ENCODE measurements at places on chromosomes 6 and 20.

- DNase-seq = no peak
Measured at GRCh38 chr20:61556673-61557072, 304.6 kb downstream of the CDH4 start.

DNA sequence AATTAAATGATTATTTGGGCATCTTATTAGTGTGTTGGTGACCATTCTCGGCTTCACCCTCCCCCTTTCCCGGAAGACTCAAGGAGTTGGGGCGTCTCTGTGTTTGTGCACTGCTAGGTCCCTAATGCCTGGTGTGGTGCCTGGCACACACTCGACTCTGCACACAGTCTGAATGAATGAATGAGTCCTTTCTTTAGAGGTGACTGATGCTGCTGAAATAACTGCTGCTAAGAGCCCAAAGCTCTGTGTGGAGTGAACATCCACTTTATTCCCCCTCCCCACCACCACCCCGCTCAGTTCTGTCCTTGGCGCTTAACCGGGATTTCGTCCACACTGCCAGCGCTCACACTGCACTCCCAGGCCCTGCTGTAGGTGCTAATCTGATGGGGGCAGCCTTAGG, 1.2 kb upstream of the PHACTR3 start:
- no peak for DNase-seq

GRCh38 chr20:61259741-61260140, 7.7 kb downstream of the CDH4 start:
- DNase-seq = no peak

- no peak for DNase-seq
Measured at GRCh38 chr20:59587570-59587969, 16.8 kb upstream of the PHACTR3 start.

- DNase-seq = no peak
Measured at GRCh38 chr20:43746344-43747137, 19.7 kb upstream of the GTSF1L start.

GRCh38 chr6:81683912-81684311, 68.6 kb downstream of the TENT5A start:
- no peak for DNase-seq

GRCh38 chr6:108653949-108654348, 93.2 kb downstream of the FOXO3 start:
- no peak for DNase-seq

DNA sequence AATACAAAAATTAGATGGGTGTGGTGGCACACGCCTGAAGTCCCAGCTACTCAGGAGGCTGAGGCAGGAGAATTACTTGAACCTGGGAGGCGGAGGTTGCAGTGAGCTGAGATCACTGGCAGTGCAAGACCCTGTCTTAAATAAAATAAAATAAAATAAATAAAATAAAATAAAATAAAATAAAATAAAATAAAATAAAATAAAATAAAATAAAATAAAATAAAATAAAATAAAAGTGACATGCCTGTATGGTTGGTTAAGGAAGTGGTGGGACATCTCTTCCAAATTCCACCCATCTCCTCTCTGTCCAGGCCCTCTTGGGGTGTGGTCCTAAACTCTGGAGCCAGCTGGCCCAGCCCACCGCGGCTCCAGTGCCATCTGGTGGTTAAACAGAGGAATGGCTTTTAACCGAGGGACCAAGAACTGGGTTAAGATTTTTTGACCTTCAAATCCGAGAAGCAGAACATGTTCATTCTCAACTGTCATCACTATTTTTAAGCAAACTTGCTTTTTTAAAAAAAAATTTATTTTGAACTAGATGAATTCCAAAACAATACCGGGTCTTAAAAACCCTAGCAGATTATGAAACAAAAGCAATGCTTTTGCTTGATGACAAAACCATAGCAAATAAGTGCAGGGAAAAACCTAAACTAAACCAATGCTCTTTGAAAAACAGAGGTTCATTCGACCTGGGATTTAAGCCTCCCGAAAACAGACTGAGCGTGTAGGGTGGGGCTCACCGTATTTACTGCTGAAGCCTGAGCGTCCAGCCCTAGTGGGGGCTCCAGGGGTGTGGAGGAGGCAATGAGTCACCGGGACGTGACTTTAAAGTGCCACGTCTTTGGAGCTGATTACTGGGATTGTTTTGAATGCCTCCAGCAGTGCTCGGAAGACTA, 68.8 kb downstream of the CDC5L start:
- peak; percentile 76 for DNase-seq

- no peak for DNase-seq
Measured at GRCh38 chr6:11970114-11970513, 42.0 kb upstream of the HIVEP1 start.
